COR-L47 (cell line): ENCODE measurements at places on chromosomes 3 and 15.

- no peak for DNase-seq
Measured at GRCh38 chr3:42164656-42165055, 73.5 kb downstream of the TRAK1 start.

DNA sequence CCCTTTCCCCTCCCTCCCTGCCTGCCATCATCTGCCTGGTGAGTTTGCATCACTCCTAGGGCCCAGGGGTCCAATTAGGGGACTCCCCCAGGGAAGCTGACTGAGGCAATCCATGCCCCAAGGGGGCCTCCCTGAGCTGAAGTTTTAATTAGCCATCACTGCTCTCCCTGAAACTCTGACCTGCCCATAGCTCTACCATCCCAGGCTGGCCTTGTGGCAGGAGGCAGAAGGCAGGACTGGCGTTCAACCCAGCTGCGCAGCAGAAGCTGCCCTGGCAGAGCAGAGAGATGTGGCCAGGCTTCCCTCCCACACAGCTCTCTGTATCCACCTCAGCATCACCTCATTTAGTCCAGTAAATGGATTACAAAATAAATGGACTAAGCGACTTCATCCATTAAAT lies 7.7 kb upstream of the C15orf39 start:
- DNase-seq, result no peak

- no peak for DNase-seq
Measured at GRCh38 chr3:56408761-56409196, 59.5 kb downstream of the ERC2 start.

DNA sequence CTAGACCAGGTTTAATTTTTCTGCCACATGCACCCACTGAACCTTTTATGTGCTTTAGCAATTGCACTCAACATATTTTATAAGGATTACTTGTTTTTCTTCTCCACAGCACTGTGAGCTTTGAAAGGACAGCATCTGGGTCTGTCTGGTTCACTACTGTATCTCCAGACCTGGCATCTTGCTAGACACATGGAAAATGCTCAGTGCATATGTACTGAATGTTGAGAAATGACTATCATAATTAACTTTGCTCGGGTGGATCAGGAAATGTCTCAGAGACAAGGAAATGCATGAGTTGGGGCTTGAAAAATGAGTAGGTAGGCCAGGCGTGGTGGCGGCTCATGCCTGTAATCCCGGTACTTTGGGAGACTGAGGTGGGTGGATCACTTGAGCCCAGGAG lies 40.2 kb downstream of the DOCK3 start:
- no peak for DNase-seq
